ENCODE measurements at places on chromosomes 3 and 15.

DNA sequence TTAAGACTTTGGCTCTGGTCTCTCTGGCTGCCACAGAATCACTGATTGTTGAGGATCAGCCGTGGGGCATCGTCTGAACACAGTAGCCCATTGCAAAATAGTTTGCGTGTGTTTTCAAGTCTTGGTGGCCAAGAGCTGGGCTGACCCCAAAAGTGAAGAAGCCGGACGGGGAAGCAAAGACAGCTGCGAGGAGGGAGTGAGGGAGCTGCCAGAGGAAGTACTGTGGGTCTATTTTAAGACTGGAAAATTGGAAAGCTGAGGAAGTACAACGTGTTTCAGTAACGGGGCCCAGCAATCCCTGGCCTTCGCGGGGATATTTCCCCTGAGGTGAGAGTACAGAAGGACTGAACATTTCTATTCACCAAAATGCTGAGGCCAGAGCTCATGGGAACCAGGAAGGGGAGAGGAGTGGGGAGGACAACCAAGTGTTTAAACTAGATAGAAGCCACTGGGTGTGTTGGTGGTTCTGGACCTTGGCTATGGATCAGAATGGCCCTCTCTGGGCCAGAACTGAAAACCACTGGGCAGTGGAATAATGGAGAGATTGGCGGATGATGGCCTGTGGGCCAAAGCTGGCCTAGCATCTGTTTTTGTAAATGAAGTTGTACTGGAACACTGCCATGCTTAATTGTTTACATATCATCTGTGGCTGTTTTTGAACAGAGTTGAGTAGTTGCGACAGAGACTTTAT, 34.1 kb upstream of the LIMD1 start:
- no peak for DNase-seq

- DNase-seq, result no peak
Measured at GRCh38 chr3:66501483-66502244, 842 bp upstream of the LRIG1 start.

DNA sequence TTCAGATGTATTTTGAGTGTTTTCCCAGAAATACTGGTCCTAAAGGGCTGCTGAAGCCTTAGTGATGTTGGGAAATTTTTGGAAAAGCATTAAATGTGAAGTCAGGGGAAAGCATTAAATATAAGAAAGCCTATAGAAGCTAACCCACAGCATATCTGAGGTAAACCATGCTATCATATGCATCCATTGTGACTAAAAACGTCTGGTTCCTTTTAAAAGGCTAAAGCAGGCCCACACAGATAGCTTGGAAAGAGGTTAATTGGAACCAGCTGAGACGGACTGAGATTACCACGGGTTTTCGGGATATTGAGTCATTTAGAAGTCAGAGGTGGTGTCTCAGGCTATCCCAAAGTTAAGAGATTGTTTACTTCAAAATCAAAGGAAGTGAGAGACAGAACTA, 78.2 kb downstream of the CYP19A1 start:
- DNase-seq, result no peak

DNA sequence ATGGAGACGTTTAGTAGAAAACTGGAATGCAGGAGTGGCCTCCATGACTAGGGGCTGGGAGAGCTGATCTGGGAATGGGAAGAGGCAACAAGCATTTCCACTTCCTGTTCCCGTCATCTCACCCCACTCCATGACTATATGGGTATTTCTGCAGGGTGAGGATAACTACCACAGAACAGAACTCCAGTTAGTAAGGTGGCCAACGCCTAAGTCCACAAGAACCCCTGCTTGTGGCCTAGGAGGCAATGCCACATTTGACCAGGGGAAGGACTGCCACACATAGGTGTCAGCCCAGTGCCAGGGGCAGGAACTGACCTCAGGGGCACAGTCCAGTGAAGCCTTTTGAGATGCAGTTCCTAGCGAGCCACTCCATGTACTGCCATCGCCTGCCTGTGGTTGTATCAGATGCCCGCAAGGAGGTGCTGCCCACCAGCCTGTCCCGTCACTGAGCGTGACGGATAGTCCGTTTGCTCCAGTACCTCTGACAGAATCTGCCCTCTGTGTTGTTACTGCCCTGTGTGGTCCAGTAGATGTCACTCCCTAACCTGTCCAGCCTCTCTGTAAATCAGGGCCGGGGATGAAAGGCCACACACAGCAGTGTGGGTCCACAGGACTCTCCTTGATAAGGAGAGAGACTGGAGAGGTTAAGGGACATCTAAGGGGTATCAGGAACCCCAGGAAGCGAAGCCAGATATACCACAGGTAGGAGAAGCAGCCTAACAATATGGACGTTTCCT, 3.5 kb upstream of the MTFMT start:
- DNase-seq, result no peak

DNA sequence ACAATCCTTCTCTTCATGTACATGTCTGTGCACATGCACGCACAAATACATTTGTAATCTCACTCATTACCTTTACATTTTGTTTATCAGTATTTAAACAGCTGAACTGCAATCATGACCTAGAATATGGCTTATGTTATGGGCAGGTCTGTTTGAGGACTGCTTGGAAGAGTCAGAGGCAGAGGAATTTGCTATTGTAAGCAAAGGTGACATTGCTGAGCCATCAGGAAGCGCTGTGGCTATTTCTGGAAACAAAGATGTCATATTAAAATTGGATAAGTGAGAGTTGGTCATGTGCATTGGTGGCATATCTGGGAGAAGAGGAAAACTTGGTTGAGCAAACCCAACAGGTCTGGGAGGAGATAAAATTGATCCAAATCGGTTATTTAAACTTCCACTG, 41.6 kb downstream of the USF3 start:
- DNase-seq, result no peak

DNA sequence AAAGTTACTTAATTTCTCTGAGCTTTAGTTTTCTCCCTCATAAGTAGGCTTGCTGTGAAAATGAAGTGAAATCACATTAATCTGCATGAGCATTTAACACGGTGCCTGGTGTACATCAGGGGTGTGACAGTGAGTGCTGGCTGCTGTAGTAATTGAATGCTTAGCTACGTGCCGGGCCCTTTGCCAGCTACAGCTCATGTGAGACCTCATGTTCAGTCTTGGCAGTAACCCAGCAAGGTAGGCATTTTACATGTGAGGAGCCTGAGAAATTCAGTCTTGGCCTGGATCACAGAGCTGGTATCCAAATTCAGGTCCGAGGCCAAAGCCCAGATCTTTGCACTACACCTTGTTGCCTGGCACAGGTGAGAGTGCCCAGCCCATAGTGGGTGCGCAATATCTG, 9.1 kb downstream of the GHRL start:
- DNase-seq, result no peak

- DNase-seq, result no peak
Measured at GRCh38 chr3:105970283-105970682, 101.5 kb upstream of the CBLB start.

- no peak for DNase-seq
Measured at GRCh38 chr3:140386357-140387100, 291.3 kb upstream of the TRIM42 start.

DNA sequence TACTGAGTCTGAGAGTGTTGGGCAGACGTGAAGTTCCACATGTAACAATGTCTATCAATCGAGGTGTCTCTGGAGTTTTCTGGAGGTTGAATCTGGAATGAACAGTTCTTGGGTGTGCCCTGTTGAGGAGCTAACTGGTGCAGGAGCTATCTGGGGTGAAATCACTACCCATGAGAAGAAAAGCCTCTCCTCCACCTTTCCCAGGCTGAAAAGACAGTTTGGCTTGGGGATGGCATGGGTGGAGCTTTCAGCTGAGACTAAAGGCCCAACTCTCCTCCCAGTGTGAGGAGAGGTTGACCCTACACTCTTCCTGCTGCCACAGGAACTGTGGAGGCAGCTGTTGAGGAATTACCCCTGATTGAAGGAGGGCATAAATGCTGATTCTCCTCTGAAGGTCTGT, 54.4 kb upstream of the LRRFIP2 start:
- no peak for DNase-seq

DNA sequence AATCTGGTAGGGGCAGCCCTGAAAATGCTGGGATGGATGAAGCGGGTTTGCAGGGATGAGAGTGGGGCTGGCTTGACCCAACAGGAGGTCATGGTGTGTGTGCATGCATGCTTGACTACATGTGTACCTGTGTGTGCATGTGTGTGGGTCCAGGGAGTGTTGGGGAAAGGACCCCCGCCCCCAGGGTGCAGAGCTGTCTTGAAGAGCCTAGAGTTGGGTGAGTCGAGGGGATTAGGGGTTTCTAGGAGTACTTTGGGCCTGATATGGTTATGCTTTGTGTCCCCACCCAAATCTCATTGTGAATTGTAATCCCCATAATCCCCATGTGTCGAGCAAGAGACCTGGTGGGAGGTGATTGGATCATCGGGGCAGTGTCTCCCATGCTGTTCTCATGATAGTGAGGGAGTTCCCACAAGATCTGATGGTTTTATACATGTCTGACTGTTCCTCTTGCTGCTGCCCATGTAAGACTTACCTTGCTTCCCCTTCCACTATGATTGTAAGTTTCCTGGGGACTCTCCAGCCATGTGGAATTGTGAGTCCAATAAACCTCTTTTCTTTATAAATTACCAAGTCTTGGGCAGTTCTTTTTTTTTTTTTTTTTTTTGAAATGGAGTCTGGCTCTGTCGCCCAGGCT, 5.2 kb upstream of the LCTL start:
- DNase-seq, result no peak

- DNase-seq, result no peak
Measured at GRCh38 chr3:114057011-114057347, 442 bp downstream of the QTRT2 start.

- DNase-seq, result no peak
Measured at GRCh38 chr3:193884652-193885051, 251.3 kb upstream of the HES1 start.

DNA sequence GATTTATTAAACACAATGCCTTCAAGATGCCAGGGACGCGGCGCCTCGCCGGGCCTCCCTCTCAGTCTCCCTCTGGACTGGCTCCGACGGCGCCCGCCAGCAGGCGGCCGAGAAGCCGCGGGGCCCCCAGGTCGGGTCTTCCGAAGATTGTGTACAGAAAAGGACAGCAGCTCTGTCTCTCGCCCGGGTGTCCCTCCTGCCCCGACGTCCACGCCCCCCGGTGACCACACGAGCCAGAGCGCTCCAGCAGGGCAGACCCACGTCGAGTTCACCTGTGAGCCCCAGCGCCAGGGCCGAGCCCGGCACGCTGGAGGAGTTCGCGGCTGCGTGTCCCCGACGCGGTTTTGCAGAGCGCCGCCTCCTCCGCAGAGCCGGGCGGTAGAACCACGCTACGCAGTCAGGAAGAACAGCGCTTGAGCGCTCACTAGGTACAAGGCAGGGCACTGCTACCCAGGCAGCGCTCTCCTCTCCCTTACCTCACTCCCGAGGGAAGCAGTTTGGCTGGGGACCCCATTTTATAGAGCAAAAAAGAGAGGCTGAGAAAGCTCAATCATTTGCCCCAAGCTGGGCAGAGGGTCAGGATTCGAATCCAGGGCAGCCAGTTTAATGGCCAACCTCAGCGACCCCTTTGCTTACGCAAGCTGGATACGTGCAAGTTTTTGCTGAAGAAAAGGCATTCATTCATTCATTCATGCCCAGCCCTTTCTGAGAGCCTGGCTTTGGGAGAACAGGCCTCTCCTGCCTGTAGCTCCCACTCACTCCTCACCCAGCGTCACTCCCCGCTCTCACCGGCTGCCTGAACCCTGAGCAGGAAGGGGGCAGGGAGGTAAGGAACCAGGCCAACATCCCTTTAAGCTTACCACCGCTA, 3.0 kb upstream of the TLE3 start:
- no peak for DNase-seq

DNA sequence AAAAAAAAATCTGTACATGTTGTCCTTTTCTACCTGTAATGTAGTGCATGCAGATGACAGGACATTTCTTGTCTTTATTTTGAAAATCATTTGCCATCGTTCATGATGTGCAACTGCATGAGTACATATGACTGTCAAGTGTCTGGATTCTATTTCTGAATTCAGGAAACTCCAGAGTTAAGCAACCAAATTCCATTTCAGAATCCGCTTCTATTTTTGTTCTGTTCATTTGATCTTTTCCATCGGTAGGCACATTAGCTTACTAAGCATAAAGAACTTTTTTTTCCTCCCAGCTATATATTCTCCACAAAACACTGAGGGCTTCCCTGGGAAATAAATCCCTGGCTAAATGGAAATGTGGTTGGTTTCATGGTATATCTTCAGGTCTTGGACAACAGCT, 365.6 kb downstream of the PTPRG start:
- no peak for DNase-seq

GRCh38 chr3:52092891-52093290, 36.5 kb upstream of the DUSP7 start:
- DNase-seq, result no peak

DNA sequence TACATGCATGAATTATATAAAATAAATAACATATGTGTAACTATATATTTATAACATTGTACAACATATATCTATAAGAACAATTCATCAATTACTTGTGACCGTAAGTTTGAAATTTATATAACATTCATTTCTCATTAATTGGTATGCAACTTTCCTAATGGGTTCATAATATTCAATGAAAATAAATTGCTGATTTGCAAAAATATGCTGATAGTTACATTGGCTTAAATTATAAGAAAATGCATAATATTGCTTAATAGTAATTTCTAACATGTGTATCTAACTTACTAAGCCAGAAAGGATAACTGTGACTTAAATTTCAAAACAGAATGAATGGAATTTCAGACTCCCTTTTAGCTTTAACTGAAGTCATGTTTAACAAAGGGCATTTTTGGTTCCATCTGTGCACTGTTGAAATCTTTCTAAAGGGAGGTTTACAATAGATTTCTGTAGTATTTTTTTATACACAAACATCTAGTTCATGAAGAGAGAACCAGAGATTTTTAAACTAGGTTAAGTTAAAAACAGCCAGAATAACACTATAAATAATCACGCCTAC, 310.9 kb downstream of the TBC1D5 start:
- no peak for DNase-seq

DNA sequence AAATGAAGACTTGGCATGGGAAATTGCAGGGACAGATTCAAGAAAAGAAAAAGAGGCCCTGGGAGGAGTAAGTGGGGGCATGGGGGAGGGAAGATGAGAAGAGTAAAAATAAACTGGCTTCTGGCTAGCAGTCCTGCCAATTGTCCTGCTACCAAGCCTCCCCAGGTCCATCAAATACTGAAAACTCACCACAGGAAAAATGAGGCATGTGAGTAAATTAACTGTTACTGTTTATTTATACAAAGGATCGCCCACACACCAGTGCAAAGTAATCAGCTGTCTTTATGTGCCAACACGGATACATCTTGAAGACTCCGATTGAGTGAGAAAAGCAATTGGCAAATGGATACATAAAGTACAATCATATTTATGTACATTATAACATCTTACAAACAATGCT, 10.7 kb upstream of the KLHL25 start:
- no peak for DNase-seq

- no peak for DNase-seq
Measured at GRCh38 chr3:10839167-10839566, 23.1 kb downstream of the SLC6A11 start.
